ENCODE measurements at places on chromosomes 1 and 21.
A peak's percentile ranks its signal among the peaks of the same experiment; 100 is the strongest.

- H3K27me3 ChIP-seq, result no peaks in the 10 kb centered on the region
- no peaks in the 10 kb centered on the region for H3K4me1 ChIP-seq
- no peaks in the 10 kb centered on the region for H3K36me3 ChIP-seq
- H3K4me3 ChIP-seq, result no peak overlapping the region
Measured at GRCh38 chr1:87684713-87685205, 356.1 kb downstream of the LMO4 start.

- no peak overlapping the region for H3K27ac ChIP-seq
- no peaks in the 10 kb centered on the region for H3K36me3 ChIP-seq
- H3K4me1 ChIP-seq, result peaks cover 16% of the 10 kb centered on the region
- DNase-seq, result no peak
- H3K4me3 ChIP-seq, result peak overlapping the region; percentile 79
Measured at GRCh38 chr1:167722152-167722869, 529 bp downstream of the MPZL1 start.

- no peaks in the 10 kb centered on the region for H3K4me1 ChIP-seq
- H3K27ac ChIP-seq, result no peak overlapping the region
- H3K27me3 ChIP-seq, result no peaks in the 10 kb centered on the region
- no peak for DNase-seq
- peaks cover 34% of the 10 kb centered on the region for H3K36me3 ChIP-seq
- no peak overlapping the region for H3K4me3 ChIP-seq
Measured at GRCh38 chr1:6586404-6586816, 6.6 kb downstream of the ZBTB48 start.

GRCh38 chr1:15626269-15626950, 9.2 kb downstream of the DDI2 start:
- H3K4me3 ChIP-seq, result no peak overlapping the region
- H3K27me3 ChIP-seq, result no peaks in the 10 kb centered on the region
- H3K36me3 ChIP-seq, result peaks cover 3% of the 10 kb centered on the region
- H3K27ac ChIP-seq, result no peak overlapping the region
- no peak for DNase-seq
- no peaks in the 10 kb centered on the region for H3K4me1 ChIP-seq

DNA sequence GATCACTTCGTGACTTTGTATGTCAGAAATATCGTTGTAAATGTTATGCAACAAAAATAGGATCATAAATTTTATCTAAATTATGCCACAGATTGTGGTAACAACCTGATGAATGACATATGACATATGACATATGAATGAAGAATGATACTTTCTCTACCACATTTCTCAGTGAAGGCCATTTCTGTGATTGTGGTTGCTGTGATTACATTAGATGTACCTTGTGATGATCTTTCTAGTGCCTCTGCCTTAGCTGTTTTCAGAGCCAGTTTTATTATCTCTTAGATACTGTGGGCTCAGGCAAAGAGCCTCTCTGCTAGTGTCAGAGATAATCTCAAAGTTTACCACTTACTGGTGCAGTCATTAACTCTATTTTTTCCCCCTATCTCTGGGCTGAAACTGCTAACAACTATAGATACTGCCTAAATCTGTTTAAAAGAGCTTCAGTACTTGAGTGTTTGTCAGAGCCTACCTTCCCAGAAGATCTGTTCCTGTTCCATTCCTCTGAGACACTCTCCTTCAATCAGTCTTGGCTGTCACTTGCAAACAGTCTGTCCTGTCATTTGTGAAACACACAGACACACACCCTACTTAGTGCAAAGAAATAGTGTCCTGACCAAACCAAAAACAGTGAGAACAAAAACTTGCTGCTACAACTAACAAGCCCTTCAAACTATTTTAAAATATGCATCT, 55.5 kb downstream of the HMCN1 start:
- H3K4me1 ChIP-seq, result no peaks in the 10 kb centered on the region
- DNase-seq, result no peak
- H3K27me3 ChIP-seq, result no peaks in the 10 kb centered on the region

- no peak overlapping the region for H3K27ac ChIP-seq
- peaks cover 9% of the 10 kb centered on the region for H3K4me1 ChIP-seq
- no peaks in the 10 kb centered on the region for H3K36me3 ChIP-seq
- H3K4me3 ChIP-seq, result no peak overlapping the region
Measured at GRCh38 chr1:84947536-84948410, 49.1 kb downstream of the MCOLN2 start.

DNA sequence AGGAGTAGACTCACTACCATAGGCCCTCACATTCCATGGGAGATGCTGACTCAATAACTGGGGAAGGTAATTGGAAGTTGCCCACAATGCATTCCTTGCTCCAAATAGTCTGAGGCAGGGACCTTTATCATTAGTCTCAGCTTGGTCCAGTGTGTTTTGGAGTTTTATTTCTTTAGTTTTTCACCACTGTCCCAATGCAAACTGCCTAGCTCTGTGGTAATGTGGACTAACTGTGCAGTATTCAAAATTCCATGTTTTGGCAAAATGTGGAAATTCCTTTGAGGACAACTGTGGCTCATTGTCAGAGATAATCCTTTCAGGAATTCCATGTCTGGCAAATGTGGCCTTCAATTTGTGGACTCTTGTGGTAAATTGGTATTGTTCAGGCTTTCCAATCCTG, 78.1 kb upstream of the PAPPA2 start:
- no peaks in the 10 kb centered on the region for H3K4me1 ChIP-seq
- H3K4me3 ChIP-seq, result no peak overlapping the region
- no peaks in the 10 kb centered on the region for H3K36me3 ChIP-seq
- H3K27me3 ChIP-seq, result no peaks in the 10 kb centered on the region
- H3K27ac ChIP-seq, result no peak overlapping the region

DNA sequence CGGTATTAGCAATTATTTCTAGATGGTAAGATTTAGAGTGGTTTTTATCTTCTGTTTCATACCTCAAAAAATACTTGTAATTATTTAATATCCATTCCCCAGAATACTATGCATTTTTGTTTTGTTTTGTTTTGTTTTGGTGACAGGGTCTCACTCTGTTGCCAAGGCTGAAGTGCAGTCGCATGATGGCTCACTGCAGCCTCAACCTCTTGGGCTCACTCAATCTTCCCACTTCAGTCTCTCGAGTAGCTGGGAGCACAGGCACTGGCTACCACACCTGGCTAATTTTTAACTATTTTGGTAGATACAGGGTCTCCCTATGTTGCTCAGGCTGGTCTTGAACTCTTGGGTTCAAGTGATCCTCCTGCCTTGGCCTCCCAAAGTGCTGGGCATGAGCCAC, 252.7 kb downstream of the AKT3 start:
- no peak overlapping the region for H3K4me3 ChIP-seq
- H3K4me1 ChIP-seq, result peaks cover 5% of the 10 kb centered on the region
- H3K27me3 ChIP-seq, result no peaks in the 10 kb centered on the region
- peak overlapping the region; percentile 15 for H3K27ac ChIP-seq

GRCh38 chr1:212520746-212521145, 87.8 kb upstream of the ATF3 start:
- H3K27me3 ChIP-seq, result peaks cover 5% of the 10 kb centered on the region
- DNase-seq, result no peak
- H3K4me1 ChIP-seq, result no peaks in the 10 kb centered on the region
- no peak overlapping the region for H3K27ac ChIP-seq

- no peaks in the 10 kb centered on the region for H3K36me3 ChIP-seq
- H3K4me1 ChIP-seq, result no peaks in the 10 kb centered on the region
- no peaks in the 10 kb centered on the region for H3K27me3 ChIP-seq
- H3K4me3 ChIP-seq, result no peak overlapping the region
Measured at GRCh38 chr1:147560765-147561471, 19.6 kb downstream of the BCL9 start.

DNA sequence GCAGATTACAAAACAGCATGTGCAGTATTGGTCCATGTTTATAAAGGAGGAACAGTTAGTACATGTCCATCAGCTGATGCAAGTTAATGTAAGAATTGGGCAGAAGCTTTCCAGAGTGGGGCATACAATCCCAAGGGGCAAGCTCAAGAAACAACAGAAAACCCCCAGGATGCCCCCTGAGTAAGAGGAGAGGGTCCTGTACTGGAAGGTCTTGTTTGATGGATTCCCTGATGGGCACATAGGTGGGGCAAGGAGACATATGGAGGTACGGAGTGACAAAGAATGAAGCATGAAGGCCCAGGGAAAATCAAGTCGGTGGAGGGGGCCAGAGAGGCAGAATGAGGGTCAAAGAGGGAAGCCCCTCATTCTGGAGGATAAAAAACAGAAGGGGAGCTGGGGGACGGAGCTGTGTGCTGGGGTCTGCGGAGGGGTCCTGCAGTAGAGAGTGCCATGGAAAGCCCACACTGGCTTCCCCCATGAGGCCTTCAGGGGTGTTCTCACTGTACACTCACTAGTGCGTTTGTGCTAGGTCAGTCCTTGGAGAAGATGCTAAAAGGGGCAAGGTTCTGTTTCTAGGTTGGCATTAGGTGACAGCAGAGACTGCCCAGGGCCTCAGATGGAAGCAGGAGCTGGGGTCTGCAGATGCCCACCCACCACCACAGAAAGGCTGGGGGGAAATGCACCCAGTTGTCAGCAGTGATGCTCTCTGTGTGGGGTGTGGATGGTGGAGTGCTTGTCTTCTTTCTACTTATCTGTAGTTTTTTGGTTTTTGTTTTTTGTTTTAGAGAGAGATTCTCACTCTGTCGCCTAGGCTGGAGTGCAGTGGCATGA, 12.5 kb upstream of the MATN1 start:
- peaks cover 83% of the 10 kb centered on the region for H3K36me3 ChIP-seq
- no peak for DNase-seq
- no peaks in the 10 kb centered on the region for H3K27me3 ChIP-seq
- H3K4me1 ChIP-seq, result peaks cover 50% of the 10 kb centered on the region
- no peak overlapping the region for H3K27ac ChIP-seq

GRCh38 chr1:192506741-192507155, 68.8 kb upstream of the RGS1 start:
- DNase-seq, result no peak
- no peak overlapping the region for H3K4me3 ChIP-seq
- H3K27me3 ChIP-seq, result no peaks in the 10 kb centered on the region
- H3K27ac ChIP-seq, result no peak overlapping the region
- H3K4me1 ChIP-seq, result no peaks in the 10 kb centered on the region

GRCh38 chr1:84540759-84541158, 33.5 kb downstream of the CTBS start:
- peaks cover 3% of the 10 kb centered on the region for H3K36me3 ChIP-seq
- no peaks in the 10 kb centered on the region for H3K4me1 ChIP-seq
- no peak overlapping the region for H3K27ac ChIP-seq
- no peak for DNase-seq

DNA sequence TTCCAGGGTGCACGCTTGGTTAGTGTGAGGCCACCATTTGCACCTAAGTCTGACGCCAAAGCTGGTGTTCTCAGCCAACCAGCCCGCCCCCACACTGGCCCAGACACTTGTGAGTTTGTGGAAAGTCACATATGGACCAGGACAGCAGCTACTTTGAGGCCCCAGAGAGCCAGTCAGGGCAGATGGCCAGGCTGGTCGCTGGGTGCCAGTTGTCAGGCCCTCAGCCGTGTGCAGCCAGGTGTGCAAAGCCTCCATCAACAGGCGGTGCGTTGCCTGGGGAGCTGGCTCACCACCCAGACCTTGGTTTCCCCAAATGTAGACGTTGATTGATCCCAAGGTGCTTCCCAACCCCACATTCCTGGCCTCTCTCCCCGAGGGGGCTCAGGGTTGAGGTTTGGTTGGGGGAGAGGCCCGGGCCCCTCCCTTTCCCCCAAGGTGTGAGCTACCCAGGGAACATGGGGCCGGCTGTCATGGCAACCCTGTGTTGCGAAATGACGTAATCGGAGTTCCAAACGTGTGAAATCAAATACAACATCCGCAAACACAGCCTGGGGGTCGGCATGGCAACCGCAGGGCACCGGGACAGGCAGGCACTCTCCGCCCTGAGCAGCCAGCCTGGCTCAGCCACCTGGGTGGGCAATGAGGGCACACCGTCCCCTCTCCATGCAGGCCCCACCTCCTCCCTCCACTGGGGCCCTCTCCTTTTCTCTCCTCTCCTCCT, 42.2 kb upstream of the WNT4 start:
- no peaks in the 10 kb centered on the region for H3K4me1 ChIP-seq
- H3K4me3 ChIP-seq, result no peak overlapping the region
- no peaks in the 10 kb centered on the region for H3K36me3 ChIP-seq
- no peak overlapping the region for H3K27ac ChIP-seq
- H3K27me3 ChIP-seq, result peaks cover 2% of the 10 kb centered on the region

GRCh38 chr1:7046314-7046713, 261.1 kb downstream of the CAMTA1 start:
- no peak overlapping the region for H3K27ac ChIP-seq
- peaks cover 29% of the 10 kb centered on the region for H3K27me3 ChIP-seq
- H3K4me1 ChIP-seq, result no peaks in the 10 kb centered on the region
- no peak for DNase-seq

DNA sequence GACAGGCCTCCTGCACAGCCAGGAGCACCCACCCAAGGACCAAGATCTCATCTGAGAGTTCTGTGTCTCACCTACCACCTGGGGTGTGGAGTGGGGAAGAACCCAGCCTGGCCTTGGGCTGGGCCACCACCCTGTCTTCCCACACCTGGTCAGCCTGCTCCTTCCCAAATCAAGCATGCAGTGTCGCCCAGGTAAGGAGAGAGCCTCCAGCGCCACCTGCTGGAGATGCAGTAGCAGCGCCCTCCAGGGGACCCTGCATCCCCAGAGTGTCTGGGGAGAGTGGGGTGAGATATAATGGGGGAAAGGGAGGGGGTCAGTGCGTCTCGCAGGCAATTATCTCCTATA, 32.3 kb downstream of the KIAA2013 start:
- H3K27ac ChIP-seq, result no peak overlapping the region
- H3K27me3 ChIP-seq, result peaks cover 59% of the 10 kb centered on the region
- H3K4me3 ChIP-seq, result no peak overlapping the region
- H3K4me1 ChIP-seq, result no peaks in the 10 kb centered on the region
- no peaks in the 10 kb centered on the region for H3K36me3 ChIP-seq

GRCh38 chr1:87249803-87250202, 78.9 kb upstream of the LMO4 start:
- no peak overlapping the region for H3K27ac ChIP-seq
- no peak for DNase-seq
- no peak overlapping the region for H3K4me3 ChIP-seq
- no peaks in the 10 kb centered on the region for H3K4me1 ChIP-seq
- H3K27me3 ChIP-seq, result peaks cover 5% of the 10 kb centered on the region

DNA sequence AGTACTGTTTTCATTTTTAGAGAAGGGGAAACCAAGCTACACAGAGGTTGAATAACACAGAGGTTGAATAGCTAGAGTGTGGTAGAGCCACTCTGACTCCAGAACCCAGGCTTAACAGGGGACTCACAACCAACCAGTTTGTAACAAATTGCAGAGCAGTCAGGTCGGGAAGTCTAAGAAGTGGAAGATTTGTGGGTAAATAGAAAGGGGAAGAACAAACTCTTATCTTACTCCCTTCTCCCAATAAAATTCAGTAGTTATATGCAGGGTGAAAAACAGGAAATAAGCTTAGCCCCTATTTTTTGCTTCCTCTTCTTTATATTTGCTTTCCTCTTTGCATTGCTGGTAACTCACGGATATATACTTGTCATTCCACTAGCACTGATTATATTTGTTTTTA, 23.2 kb downstream of the CDC42 start:
- H3K27ac ChIP-seq, result peak overlapping the region; percentile 9
- H3K27me3 ChIP-seq, result no peaks in the 10 kb centered on the region
- no peak for DNase-seq
- no peak overlapping the region for H3K4me3 ChIP-seq
- peaks cover 73% of the 10 kb centered on the region for H3K4me1 ChIP-seq

DNA sequence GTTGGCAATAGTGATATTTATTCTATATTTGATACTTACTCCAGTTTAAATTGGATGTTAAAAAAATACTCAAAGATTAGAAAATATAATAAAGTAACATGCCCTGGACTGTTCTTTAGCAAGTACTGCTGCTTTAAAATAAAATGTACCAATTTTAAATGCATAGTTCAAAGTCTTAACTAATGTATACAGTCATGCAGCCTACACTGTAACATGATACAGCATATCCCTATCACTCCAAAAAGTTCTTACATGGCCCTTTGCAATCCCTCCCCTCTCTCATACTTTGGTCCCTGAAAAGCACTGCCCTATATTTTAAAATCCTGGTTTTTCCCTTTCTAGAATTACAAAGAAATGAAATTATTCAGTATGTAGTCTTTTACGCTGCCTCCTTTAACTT, 726.6 kb downstream of the LTN1 start:
- DNase-seq, result no peak
- no peak overlapping the region for H3K27ac ChIP-seq
